ENCODE measurements at places on chromosomes 13 and 19.

DNA sequence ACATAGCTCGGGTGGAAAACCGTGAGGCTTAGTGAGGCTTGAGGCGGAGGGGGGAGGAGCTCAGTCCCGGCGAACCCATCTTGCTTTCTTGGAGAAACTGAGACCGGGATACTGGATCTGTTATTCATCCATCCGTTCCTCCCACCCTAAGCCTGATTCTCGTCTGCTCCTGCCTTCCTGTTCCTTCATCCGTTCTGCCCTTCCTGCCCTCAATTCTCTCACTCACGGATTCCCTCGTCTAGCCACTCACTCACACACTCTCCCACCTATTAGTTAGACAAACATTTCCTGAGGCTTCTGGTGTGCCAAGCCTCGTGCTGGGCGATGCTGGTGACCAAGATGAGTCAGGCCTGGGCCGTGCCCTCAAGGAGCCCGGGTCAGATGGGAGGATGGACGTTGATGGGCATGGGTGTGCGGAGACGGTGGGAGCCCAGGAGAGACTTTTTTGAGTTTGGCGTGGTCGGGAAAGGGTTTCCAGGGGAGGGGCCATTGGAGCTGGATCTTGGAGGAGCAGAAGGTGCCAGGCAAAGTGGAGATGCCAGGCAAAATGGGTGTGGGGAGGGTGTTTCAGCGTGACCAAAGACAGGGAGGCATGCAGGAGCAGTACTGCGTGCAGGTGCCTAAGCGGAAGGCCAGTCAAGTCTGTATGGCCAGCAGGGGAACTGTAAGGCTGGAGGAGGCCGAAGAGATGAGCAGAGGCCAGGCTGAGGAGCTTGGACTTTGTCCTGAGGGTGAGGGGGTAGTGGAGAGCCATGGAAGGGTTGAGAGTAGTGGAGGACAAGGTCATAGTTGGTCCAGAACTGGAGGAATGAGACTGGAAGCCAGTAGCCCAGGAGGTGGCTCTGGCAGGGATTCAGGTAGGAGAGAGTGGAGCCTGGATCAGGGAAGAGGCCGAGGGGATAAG, 7.4 kb upstream of the CNFN start:
- DNase-seq, result no peak

DNA sequence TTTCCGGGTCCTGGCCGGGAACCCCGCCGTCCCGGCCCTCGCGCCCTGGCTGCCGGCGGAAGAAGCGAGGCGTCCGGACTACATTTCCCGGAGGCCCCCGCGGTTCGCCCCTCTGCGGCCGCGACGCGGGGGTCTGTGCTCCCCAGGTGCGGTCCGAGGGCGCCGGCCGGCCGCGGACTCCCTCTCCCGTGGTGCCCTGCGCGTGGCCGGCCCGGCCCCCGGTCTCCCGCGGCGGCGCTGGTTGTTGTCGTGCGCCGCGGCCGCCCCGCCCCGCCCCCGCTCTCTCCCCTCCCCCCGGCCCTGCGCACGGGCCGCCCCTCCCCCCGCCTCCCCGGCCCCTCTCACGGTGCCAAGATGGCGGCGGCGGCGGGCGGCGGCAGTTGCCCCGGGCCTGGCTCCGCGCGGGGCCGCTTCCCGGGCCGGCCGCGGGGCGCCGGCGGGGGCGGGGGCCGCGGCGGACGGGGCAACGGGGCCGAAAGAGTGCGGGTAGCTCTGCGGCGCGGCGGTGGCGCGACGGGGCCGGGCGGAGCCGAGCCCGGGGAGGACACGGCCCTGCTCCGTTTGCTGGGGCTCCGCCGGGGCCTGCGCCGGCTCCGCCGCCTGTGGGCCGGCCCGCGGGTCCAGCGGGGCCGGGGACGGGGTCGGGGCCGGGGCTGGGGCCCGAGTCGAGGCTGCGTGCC, at the start of gene KMT2B:
TSS of gene KMT2B (plus strand) at position 339 of the 680 bp plus-strand sequence. CDS start at position 355, 16 bp downstream.
- DNase-seq, result peak; percentile 98

GRCh38 chr13:63085851-63086250, 1670.2 kb upstream of the PCDH20 start:
- DNase-seq, result no peak

GRCh38 chr13:114151565-114152284, 19.3 kb upstream of the RASA3 start:
- DNase-seq, result no peak

DNA sequence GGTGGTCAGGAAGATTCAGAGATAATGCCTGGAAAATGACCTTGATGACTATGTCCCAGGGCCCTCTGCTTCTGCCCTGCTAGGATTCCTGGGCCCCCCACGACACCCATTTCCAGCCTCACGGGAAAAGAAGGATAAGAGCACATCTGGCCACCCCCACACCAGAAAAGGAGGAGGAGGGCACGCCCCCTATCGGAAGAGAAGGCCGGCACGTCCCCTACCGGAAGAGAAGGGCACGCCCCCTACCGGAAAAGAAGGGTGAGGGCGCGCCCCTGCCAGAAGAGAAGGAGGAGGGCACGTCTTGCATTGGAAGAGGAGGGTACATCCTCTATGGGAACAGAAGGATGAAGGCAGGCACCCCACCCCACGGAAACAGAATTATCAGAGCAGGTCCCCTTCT, 84.3 kb downstream of the IER2 start:
- DNase-seq, result peak; percentile 38

DNA sequence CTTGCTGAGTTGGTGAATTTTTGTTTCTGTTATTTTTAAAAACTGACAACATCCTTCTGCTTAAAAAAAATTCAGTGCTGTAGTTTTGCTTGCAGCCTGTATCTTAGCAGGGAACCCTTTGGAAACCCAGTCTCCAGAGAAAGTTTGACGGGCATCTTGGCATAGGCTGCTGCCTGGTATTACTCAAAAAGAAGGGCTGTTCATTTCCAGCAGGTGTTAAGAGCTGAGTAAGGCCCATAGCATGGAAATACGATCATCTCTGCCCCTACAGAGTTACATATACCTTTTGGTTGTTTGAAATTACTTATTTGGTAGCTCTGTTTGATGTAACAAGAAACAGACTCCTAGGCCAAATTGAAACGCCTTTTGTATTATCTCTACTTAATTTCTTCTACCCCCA, 41.5 kb downstream of the URI1 start:
- peak; percentile 16 for DNase-seq

DNA sequence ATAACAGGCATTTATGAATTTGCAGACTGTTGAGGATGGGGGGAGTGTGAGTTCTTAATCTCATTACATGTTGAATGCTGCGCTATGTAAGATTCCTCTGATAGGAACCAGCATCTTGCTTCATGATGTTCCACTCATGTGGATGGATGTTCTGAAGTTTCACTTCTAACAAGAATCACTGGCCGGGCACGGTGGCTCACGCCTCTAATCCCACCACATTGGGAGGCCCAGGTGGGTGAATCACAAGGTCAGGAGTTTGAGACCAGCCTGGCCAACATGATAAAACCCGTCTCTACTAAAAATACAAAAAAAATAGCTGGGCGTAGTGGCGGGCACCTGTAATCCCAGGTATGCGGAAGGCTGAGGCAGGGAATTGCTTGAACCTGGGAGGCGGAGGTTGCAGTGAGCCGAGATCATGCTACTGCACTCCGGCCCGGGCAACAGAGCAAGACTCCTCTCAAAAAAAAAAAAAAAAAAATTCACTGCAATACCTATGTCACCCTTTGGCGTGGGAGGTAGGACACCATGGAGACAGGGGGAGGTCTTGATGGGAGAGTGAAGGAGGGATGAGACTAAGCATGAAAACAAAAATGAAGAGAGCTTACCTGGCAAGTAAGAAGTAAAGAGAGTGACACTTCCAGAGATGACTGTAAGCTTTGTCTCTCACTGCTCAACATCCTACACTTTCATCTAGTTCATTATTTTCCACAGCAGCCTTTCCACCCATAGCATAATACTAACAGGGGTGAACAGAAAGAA, 133.0 kb downstream of the DCT start:
- DNase-seq, result no peak

DNA sequence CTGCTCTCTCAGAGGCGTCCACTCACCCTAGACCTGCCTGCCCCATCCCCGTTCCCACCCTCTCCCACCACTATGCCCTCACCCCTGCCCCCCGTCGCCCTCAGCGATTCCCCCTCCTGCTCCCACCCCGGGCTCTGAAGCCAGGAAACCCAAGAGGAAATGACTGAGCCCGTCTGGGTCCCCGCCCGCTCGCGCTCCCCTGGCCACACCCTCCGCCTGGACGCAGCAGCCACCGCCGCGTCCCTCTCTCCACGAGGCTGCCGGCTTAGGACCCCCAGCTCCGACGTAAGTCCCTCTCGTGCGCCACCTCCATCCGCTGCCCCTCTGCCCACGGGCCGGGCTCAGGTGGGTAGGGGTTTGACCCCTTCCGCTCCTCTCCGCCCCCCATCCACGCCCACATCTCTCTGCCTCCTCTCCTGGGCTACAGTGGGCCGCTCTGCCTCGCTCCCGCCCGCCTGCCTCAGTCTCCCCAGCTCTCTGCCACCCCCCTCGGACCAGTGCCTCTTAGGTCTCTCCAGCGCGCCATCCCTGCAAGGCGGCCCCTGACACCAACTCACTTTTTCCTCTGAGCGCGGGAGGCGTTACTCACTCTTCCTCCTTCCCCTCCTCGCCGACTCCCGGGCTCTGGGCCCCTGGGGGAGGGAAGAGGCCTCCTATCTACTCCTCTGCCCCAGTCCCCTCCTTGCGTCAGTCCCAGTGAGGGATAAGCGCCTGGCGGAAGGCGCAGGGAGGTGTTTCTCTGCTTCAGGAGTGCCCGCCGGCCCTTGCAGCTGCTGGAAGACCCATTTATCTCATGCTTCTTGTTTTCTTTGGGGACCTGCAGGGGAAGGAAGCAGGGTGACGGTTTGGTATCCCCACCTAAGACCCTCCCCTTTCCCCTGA, at the start of gene FXYD5:
TSS of gene FXYD5 (plus strand) at position 211 of the 882 bp plus-strand sequence. CDS start 816 bp downstream, outside the sequence.
- peak; percentile 51 for DNase-seq

- no peak for DNase-seq
These were observed 12.9 kb upstream of the RNF113B start for GRCh38 chr13:98189841-98190505.

GRCh38 chr19:49160450-49161189, 3.0 kb downstream of the TRPM4 start:
- DNase-seq, result no peak

GRCh38 chr19:17944301-17944700, 11.5 kb downstream of the CCDC124 start:
- DNase-seq, result peak; percentile 59

GRCh38 chr19:35083691-35084508, 31.7 kb upstream of the FXYD3 start:
- no peak for DNase-seq

DNA sequence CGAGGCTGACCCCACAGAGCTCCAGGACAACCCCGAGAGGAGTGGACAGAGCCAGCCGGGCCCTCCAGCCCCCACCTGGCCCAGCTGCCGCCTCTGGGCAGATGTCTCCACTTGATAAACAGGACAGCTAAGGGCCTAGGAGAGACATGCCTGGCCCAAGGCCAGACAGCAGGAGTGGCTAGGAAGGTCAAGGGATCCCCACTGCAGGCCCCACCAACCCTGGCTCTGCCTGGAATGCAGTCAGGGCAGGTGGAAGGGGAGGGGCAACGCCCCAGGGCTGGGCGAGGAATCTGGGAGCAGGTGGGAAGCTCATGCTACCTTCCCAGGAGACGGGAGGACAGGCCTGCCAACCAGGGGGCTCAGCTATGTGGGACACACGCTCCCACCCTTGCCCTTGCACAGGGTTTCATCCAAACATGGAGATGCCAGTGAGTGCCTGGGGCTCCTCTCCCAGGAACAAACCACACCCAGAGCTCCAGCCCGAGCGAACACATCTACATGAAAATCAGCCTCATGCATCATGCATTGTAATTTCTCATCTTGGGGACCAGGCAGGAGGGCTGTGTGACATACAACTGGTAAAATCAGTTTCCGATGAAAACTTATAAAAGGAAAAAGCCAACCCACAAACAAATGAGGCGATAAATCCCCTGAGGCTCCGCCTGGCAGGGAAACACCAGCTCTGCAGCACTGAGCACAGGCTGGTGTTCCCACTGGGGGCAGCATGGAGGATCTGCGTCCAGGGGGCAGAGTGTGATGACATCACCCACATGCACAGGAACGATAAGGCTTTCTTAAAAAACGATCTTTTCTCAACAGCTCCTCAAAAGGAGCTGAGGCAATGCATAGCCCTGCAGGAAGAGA, 25.0 kb downstream of the SH3GL1 start:
- peak; percentile 81 for DNase-seq

DNA sequence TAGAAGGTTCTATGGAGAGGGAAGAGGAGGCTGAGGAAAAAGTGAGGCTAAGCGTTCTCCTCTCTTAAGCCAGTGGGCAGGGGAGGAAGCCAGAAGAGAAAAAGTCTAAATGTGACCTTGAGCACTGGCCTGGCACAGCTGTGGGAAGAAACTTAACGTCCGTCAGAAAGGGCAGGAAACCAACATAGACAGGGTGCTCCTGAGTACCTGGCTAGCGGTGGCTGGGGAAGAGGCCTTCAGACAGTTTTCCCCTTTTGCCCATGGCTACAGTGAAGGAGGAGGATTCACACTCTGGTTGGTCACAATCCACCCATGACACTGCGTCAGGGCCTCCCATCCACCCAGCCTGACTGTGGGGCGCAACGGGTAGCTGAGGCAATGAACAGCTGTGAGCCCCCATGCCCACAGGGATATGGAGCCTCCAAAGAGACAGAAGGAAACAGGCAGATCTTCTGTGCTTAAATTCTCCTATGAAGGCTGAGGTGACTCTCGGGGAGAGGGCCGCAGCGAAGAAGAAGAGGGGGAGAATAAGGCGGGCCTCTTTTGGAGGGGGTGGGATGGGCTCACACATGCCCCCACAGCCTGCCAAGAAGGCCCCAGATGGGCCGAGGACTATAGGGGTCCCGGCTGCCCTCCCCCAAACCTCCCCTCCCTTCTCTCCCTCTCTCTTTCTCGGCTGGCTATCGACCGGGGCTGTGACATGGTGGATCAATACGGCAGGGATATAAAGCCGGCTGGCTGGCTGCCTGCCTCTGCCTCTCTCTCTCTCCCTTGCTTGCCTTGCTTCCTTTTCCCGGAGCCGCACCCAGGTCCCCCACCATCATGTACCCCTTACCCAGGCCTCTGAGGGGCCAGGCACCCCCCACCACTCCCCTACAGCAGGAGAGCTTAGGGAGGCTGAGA, 19.8 kb upstream of the POU2F2 start:
- DNase-seq, result no peak

DNA sequence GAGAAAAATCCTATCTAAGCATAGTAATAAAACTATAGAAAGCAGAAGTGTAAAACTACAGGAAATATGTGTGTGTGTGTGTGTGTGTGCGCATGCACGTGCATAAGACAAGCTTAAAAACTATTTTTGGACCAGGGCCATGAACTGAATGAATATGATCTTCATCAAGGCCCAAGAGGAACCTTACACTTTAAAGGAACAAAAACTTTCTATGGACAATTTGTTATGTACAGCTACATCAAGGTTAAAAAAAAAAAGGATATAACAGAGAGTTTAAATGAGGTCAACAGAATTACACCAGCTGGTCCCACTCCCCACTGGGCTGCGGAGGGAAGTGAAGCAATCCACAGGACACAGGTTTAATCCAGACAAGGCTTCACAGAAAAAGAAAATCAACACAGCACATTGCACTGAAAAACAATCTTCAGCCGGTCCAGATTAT, 151.1 kb downstream of the LHFPL6 start:
- peak; percentile 87 for DNase-seq

GRCh38 chr19:5292453-5292821, 48.2 kb downstream of the PTPRS start:
- no peak for DNase-seq

DNA sequence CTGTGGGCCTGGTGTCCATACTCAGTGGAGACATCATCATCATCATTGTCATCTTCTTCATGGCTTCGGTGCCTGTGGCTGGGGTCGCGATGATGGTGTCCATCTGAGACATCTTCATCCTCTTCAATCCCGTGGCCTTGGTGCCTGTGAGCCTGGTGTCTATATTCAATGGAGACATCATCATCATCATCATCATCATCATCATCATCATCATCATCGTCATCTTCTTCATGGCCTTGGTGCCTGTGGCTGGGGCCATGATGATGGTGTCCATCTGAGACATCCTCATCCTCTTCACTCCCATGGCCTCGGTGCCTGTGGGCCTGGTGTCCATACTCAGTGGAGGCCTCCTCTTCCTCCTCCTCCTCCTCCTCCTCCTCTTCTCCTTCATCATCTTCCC, 917 bp downstream of the HRC start:
- DNase-seq, result no peak

Measured in tongue (tissue), 3 donors.